ENCODE measurements at places on chromosomes 1 and 21.

GRCh38 chr1:231866392-231867331 lies 240.1 kb downstream of the DISC1 start:
- peak; percentile 57 for DNase-seq

- DNase-seq = no peak
Observed at GRCh38 chr1:29315262-29315661, 78.9 kb downstream of the PTPRU start.

GRCh38 chr1:226397011-226397926 lies 10.6 kb downstream of the PARP1 start:
- no peak for DNase-seq

DNA sequence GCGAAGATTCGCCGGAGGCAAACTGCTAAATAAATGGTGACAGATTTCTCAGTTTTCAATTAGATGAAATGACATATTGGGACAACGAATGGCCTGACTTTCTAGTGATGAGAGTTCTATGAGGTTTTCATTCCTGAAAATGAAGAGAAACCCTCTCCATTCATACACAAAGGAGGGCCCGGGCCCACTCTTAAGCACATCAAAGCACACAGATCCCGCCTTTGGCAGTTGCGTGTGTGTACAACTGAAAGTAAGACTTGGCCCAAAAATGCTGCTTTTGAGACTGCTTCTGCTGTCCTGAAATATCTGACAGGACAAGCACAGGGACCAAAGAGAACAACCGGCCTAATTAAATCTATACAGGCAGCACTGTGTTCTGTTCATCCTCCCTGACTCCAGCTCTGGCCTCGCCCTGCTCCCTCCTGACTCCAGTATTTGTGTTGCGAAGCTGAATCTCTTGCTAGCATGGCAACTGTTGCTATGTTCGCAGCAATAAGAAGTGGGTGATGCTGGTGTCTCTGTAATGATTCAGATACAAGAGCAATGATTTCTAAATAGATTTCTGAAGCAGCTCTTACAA lies 7.4 kb downstream of the LRRC53 start:
- DNase-seq = no peak

DNA sequence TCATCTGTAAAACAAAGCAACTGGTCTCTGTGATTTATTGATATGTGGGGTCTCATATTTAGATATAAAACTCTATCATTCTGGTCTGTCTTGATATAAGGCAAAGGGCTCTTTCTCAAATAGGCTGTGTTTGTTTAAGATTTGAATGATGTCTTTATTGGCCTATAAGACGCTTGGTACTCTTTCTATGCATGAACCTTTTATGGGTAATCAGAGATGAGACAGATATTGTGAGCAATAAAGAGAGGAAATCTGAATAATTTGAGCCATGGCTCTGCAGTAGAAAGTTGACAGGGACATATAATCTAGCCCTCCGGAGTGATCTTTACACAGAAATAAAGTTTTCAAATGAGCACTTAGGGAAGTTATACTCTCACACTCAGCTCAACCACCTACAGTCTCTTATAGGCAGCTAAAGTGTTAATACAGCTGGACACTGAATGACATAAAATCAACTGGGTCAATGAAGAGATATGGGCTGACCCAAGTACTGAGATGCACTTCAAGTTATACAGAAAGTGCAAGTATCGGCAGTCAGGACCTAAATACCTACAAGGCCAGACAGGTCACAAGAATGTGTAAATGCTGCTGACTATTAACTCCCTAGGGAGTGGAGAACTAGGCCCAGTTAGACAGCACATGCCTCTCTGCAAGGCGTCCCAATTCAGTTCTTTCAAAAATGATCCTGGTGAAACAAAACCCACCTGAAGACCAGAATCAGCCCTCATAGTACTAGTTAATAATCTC lies 111.0 kb downstream of the PTPN14 start:
- no peak for DNase-seq

GRCh38 chr1:246483569-246483933 lies 23.5 kb downstream of the SMYD3 start:
- no peak for DNase-seq

GRCh38 chr1:211009944-211010343 lies 124.0 kb downstream of the KCNH1 start:
- DNase-seq = no peak

- no peak for DNase-seq
Observed at GRCh38 chr1:3126756-3127678, 58.0 kb downstream of the PRDM16 start.

DNA sequence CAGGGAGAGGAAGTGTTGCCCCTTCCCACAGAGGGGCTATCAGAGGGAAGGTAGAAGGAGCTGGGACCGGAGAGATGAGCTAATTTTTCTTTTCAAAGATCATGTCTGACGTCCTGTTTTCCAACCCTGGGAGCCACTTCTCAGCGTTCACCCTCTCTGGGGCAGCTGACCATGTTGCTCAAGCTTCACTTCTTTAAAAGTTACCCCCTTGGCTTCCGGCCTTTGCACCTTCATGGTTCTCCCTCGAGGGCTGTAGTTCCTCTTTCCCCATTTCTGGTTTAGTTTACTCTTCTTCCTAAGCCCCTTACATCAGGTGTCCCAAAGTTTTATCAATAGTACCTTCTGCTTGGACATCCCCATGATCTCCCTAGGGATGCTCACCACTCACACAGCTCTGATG lies 23.8 kb upstream of the CSF1 start:
- DNase-seq = no peak

- DNase-seq = no peak
Observed at GRCh38 chr1:75643460-75643859, 32.5 kb upstream of the SLC44A5 start.

GRCh38 chr1:36919491-36920145 lies 114.7 kb downstream of the GRIK3 start:
- DNase-seq = no peak
